ENCODE measurements at places on chromosomes 3 and 15.

- DNase-seq = no peak
Measured at GRCh38 chr3:116339441-116340028, 105.8 kb downstream of the LSAMP start.

- DNase-seq = no peak
Measured at GRCh38 chr3:88061746-88062145, 2.7 kb downstream of the ZNF654 start.

DNA sequence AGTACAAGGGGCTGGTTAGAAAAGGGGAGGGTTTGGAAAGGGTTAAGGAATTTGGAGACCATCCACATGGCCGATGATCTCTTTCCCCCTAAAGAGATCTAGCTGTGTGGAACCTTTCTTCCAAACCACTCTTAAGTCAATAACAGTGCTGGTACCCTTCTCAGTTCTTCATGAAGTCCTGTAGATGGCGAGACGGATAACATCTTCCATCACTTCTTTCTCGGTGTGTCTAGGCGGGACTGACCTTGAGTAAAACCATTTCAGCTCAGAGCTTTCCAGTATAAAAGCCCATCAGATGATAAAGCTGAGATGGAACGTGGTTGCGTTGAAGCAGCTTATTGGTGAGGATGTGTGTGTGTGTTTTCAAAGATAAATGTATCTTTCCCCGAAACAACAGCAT, 151.5 kb upstream of the BHLHE40 start:
- DNase-seq = no peak

DNA sequence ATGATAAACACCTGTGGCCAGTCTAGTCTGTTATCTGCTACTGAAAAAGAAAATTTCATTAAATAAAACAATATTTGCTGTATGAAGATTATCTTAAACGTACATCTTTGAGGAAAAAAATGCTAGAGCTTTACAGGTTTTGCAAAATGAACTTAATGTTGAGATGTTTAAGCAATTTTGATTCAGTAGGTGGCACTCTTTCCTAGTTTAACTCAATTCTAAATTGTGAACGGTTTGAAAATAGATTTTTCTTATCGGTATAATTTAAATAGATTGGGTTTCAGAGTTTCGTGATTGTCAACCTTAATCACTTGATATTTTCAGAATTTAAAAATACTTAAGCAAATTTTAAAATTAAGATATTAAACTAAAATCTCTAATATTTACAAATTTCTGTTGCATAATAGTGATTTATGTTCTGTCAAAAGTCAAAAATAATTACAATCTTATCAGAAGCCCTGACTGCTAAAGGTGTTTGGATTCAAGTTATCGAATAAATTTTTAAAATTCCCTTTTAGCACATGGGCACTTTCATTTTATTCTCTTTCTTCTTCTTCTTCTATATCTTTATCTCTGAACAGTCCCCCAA, 7.0 kb upstream of the RNF111 start:
- no peak for DNase-seq

GRCh38 chr3:126274735-126275619, 82.2 kb downstream of the KLF15 start:
- DNase-seq = no peak

DNA sequence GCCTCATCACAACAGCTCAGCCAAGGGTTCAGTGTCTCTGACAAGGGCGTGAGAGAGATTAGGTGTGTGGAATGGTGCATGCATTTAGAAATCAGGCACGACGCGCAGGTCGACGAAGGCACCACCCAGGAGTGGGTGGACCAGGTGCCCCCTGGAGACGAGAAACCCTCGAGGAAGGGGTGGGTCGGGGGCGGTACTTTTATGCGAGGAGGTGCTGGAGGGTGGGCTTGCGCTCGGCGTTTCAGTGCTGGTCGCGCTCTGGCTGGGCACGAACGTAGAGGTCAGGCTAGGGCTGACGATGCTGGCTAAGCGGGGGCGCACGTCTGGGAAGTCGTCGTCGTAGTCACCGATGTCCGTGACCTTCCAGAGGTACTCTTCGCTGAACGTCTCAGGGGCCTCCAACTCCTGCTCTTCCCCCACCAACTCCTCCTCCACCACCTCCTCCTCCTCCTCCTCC, 393 bp downstream of the ERICH6 start:
- no peak for DNase-seq

DNA sequence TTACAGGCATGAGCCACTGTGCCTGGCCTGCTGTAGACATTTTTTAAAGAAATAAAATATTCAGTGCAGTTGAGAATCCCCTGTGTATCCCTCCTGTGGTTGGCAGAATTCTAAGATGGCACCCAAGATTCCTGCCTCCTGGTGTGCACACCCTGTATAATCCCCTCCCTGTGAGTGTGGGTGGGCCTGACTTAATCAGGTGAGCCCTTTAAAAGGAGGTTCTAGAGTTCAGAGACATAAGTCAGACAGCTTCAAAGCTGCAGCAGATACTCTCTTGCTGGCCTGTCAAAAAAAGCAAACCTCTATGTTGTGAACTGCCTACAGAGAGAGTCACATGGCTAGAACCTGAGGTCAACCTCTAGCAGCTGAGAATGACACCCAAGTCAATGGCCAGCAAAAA, 7.0 kb upstream of the VIPR1 start:
- DNase-seq = no peak

DNA sequence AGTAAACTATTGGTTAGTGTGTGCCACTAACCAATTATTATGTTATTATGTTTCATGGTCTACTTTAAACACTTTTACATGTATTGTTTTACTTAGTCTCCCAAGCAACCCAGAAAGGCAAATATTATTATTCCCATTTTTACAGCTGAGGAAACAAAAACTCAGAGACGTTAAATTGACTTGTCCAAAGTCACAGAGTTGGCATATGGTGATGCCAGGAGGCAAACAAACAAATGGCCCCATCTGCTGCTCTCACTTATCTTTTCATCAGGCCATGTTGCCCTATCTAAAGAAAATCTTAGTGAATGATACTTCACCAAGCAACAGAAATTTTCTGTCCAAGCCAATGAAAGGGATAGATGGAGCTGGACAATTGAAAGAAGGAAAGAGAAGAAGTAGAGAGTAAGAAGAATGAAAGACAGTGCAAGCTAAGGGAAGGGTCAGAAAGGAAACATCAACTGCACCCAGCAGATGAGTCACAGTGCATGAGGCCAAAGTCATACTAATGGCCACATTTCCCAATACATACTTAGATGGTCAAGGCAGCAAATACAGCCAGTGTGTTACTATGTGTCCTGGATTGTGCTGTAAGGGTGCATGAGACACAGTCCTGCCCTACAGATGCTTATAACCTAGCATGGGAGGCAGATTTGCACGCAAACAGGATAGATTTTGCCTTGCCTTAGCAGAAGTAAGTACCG, 266.9 kb downstream of the KCNMB2 start:
- no peak for DNase-seq

GRCh38 chr15:29040370-29040751, 154.6 kb downstream of the APBA2 start:
- DNase-seq = no peak

DNA sequence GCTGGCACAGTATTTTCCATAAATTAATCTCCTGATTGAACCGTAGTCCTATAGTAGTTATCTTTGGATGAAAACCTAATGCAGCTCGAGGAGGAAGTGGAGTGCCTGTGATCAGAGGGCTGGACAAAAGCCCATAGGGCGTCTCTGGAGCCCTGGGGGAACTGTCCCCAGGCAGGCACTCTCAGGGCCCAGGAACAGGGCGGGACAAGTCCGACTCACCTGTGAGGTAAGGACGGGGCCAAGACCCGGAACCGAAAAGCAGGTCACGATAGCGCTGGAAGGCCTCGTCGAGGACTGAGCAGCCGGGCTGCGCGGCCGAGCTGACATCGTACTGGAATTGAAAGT, 341 bp downstream of the HEXA start:
- DNase-seq = peak; percentile 7

GRCh38 chr3:122858373-122858772, 63.5 kb downstream of the SLC49A4 start:
- DNase-seq = no peak

- no peak for DNase-seq
Measured at GRCh38 chr15:38991126-38991525, 426.5 kb upstream of the RASGRP1 start.

All from GM19239 (cell line).